Occipital lobe (tissue), 3 donors: ENCODE measurements at places on chromosomes 3 and 15. TPM values are rescaled to one million over a fixed set of nuclear protein-coding genes. Genes with fewer than 3 reads are reported as not detected.

DNA sequence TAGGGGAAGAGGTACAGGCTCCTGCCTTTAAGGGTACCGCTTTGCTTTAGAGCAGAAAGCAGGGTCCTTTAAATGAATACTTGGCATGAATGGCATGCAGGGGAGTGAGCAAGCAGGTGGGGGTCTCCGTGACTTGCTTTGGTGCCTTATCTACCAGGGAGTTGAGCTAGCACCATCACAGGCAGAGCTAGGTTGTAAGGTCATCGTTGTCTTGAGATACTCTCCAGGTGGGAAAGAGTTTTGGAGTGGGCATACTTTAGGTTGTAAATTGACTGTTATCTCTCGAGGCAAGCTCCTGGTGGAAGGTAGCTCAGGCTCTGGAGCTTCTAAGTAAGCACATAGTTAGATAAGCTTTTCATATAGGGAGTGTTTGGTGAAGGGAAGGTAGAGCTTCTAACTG lies 5.6 kb downstream of the GASK1A start:
- no peak for DNase-seq

GRCh38 chr3:128187495-128187894 lies 34.2 kb downstream of the EEFSEC start:
- no peak for DNase-seq

GRCh38 chr3:192812743-192813383 lies 85.5 kb upstream of the FGF12 start:
- DNase-seq, result peak; percentile 14

DNA sequence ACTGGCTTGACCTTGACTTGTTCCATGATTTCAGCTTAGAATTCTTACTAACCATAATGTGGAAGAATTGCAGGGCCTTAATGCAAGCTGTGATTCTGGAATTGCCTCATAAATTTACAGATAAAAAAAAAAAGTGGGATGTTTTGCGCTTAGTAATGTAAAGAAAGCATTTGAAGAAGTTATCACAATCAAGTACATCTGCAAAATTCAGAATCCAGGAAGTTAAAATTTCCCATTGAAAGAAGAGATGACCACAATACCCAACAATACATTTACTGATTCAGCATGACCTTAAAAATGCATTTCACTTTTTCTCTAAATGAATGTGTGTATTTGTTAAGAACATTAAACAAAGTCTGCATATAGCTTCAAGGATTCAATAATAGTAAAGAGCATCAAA lies 65.1 kb upstream of the CCNL1 start:
- DNase-seq, result no peak

Gene DLEC1
- total RNA-seq, result 0.78 TPM
